Activated CD8-positive, alpha-beta memory T cell treated with anti-CD3 and anti-CD28 coated beads, Interleukin-2, amount 10 ng/mL, durations not matched to agents 7 days and 5 days (primary cell): ENCODE measurements at places on chromosomes 7 and 10. TPM values are rescaled to one million over a fixed set of nuclear protein-coding genes. Genes with fewer than 3 reads are reported as not detected.

Gene CYP2C8
- total RNA-seq = not detected

Gene PTPRZ1
- total RNA-seq = not detected

Gene DDX50
- 46.6 TPM for total RNA-seq

Gene FGL2
- 9.4 TPM for total RNA-seq

Gene ERVW-1
- total RNA-seq = not detected

Gene SRGN
- 616 TPM for total RNA-seq

Gene CRHR2
- not detected for total RNA-seq

Gene TSPAN33
- total RNA-seq = 15.2 TPM

Gene ELN
- total RNA-seq = not detected

Gene ITIH5
- total RNA-seq = not detected

Gene CYP3A4
- not detected for total RNA-seq

Gene ARHGEF5
- total RNA-seq = 7.4 TPM

Gene TBC1D12
- 0.12 TPM for total RNA-seq

Gene RARRES2
- total RNA-seq = not detected

Gene LRIT2
- not detected for total RNA-seq

Gene INHBA
- total RNA-seq = not detected

Gene ATRNL1
- 0.35 TPM for total RNA-seq

Gene CALCR
- total RNA-seq = not detected

Gene AKR1C8
- total RNA-seq = not detected

Gene VGF
- 0.66 TPM for total RNA-seq

Gene CTAGE8
- not detected for total RNA-seq

Gene TSPAN13
- total RNA-seq = 2.7 TPM

Gene SPAM1
- not detected for total RNA-seq

Gene AGAP6
- total RNA-seq = 15.8 TPM

Gene IKZF1
- total RNA-seq = 348 TPM

Gene BAMBI
- total RNA-seq = 0.41 TPM

Gene WASHC2A
- 33.3 TPM for total RNA-seq

Gene TMEM139
- total RNA-seq = 0.41 TPM
